ENCODE measurements at places on chromosomes 7 and 10.

DNA sequence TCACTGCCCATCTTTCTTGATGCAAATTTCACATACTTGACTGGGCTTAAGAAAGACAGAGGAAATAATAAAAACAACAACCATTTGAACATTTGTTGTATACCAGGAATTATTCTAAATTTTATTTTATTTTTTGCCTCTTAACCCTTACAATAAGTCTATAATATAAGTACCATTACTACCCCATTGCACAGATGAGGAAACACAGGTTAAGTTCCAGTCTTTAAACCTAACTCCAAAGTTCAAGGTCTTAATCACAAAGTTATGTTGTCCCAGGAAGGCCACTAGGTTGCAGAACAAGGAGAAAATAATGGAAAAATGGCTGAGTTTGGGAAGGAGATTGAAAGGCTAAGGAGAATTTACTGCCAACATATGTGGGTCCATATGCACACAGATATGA lies 3.5 kb downstream of the FKBP14 start:
- no peak for DNase-seq

DNA sequence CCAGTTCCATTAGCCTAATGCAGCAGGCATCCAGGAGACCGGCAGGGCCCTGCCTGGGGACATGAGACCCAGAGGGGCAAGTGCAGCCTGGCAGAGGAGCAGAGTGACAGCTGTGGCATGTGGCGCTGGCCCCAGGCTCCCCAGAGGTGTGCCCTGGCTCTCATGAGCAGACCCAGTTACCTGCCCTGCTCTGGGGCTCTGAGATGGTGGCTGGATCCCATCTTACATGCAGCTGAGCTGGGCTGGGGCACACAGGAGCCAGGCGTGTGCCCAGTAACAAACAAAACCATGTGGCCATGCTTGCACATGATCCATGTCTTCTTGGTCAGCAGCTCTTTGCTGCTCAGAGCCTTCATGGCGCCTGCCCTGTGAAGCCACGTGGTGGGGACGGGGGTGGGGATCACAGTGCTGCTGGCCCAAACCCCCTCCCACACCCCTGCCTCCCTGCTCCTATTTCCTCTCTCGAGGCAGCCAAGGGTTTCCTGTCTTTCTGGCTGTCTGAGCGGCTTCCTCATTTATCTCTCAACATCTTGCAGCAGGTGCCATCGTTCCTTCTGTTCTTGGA lies 40.3 kb upstream of the GTF2I start:
- DNase-seq, result peak; percentile 57

DNA sequence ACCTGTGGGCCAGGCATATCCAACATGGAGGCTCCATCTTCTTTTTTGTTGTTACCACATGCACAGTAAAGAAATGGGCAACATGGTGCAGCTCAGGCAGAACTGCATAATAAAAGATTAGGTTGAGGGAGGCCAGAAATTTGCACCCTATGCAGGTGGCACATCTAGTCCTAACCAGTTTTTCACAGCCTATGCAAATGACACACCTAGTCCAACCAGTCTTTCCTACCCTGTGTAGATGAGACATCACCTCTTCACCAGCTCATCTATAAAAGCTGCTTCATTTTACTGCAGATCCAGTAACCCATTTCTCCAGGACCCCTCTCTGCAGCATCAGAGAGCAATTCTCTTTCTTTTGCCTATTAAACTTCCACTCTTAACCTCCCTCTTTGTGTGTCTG lies 411.0 kb upstream of the PCDH15 start:
- no peak for DNase-seq

DNA sequence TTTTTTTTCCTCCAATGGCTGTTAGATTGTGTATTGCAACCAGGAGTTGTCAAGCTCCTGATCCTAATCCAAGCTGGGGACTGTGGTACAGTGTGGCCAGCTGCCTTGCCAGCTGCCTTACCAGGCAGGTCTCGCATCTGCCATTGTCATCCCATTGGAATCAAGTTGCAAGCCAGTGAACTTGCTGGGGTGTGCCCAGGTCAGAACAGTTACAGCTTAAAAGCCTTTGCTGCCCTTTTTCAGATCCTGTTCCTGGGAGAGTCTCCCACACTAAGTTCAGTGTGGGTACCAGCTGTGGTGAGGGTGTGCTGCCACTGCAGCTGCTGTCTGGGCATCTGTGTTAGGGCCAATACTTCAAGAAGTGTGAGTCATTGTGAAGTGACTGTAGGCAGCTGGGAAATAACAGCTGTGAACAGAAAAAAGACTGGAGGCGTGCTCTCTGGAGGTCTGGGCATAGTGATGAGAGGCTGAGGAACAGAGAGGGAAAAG lies 72.8 kb downstream of the CCNY start:
- DNase-seq, result peak; percentile 87

GRCh38 chr10:878895-879294 lies 52.6 kb downstream of the LARP4B start:
- no peak for DNase-seq

DNA sequence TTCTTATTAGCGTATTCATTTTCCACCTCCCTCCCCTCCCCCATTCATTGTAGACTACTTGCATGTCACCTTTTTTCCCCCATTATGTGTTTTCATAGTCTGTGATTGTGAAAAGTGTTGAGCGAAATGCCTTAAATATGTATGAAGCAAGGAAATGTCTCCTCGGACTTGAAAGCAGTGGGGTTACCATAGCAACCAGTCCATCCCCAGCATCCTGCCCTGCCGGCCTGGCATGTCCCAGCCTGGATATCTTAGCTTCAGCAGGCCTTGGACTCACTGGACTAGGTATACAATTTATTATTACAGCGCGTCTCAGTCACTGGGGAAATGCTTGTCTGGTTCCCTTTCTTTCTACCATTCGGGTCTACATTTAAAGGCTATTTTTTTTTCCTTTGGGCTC lies 283.6 kb downstream of the BICC1 start:
- no peak for DNase-seq

- DNase-seq, result no peak
Observed at GRCh38 chr7:75739796-75740672, 1.3 kb upstream of the HIP1 start.

DNA sequence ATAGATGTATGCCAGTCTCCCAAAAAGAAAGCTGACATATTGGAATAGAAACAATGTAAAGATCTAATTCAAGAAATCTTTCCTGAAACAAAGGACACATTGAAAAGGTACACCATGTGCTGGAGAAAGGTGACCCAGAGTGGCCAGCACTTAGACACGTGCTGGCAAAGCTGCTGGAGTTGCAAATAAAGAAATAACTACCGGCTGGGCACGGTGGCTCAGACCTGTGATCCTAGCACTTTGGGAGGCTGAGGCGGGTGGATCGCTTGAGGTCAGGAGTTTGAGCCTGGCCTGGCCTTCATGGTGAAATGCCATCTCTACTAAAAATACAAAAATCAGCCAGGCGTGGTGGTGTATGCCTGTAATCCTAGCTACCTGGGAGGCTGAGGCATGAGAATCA lies 35.9 kb downstream of the PKD1L1 start:
- DNase-seq, result no peak

DNA sequence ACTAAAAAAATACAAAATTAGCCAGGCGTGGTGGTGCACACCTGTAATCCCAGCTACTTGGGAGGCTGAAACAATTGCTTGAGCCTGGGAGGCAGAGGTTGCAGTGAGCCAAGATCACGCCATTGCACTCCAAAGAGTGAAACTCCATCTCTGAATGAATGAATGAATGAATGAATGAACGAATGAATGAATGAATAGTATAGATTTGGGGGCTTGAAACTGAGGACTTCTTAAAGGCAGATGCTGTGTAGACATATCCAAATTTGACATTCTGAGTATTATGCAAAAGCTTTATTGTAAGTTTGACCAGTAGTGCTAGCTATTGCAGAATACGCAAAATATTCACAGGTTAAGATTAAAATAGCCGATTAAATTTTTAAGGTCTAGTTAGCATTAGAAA lies 30.8 kb upstream of the ST7 start:
- DNase-seq, result no peak

DNA sequence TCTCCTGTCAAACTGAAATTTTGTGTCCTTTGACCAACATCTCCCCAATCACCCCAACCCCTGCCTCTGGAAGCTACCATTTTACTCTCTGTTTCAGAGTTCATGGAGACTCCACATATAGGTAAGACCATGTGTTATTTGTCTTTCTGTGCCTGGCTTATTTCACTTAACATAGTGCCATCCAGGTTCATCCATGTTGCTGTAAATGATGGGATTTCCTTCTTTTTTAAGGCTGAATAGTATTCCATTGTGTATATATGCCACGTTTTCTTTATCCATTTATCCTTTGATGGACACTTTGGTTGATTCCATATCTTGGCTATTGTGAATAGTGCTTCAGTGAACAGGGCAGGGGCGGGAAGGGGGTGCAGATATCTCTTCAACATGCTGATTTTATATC lies 18.0 kb upstream of the FBXW4 start:
- no peak for DNase-seq

DNA sequence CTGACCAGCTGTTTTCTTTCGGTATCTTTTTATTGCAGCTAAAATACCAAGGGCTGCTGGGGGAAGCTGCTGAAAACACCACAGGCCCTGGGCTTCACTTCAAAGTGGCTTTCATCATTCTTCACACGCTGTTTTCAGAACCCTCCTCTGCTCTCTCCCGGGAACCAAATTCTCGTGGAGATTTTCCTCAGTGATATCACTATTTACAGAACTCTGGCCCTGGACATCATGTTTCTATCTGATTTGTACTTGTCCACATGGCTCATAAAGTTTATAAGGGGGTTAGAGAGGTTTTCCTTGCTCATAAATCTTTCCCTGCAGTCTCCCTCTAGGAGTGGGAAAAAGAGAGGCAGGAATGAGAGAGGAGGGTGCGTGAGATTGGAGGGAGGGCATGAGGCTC lies 177.4 kb upstream of the NPVF start:
- no peak for DNase-seq

GRCh38 chr10:24518411-24518810 lies 205.3 kb downstream of the ARHGAP21 start:
- DNase-seq, result no peak

DNA sequence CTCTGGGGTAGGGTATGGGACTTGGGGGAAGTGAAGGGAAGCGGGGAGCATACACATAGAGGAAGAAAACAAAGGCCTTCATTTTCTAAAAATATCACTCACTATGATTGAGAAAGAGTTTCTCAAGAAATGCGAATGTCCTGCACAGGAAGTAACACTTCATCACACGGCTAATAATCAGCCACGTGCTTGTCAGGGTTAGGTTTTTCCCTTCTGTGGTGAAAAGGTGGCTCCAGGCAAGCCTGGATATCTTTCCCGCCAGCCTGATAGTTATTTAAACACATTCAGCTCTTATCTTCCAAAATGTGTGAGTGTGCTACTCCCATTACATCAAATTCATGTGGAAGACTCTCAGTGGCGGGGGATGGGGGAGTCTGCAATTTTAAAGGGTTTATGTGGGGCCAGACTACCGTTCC lies 166.4 kb upstream of the ADO start:
- no peak for DNase-seq

GRCh38 chr7:154776350-154776749 lies 226.6 kb downstream of the PAXIP1 start:
- no peak for DNase-seq

DNA sequence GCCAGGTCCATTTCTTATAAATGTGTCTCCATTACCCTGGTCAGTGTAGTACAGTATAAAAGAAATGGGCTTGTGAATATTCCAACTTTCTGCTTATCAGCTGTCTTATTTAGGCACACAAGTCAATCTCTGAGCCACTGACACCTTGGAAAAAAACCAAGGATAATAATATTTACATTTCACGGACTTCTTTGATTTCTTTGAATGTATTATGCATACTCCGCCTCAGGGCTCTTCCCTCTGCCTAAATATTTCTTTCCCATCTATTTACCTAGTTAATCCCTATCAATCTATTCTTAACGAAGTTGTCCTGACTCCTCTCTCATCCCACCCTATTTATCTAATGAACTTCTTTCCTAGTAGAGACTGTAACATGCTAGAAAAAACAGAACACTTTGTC lies 253.8 kb downstream of the CRPPA start:
- DNase-seq, result no peak

GRCh38 chr10:48227213-48227612 lies 47.3 kb downstream of the FRMPD2 start:
- DNase-seq, result no peak

GRCh38 chr7:30469303-30469702 lies 9.3 kb downstream of the NOD1 start:
- DNase-seq, result peak; percentile 91

DNA sequence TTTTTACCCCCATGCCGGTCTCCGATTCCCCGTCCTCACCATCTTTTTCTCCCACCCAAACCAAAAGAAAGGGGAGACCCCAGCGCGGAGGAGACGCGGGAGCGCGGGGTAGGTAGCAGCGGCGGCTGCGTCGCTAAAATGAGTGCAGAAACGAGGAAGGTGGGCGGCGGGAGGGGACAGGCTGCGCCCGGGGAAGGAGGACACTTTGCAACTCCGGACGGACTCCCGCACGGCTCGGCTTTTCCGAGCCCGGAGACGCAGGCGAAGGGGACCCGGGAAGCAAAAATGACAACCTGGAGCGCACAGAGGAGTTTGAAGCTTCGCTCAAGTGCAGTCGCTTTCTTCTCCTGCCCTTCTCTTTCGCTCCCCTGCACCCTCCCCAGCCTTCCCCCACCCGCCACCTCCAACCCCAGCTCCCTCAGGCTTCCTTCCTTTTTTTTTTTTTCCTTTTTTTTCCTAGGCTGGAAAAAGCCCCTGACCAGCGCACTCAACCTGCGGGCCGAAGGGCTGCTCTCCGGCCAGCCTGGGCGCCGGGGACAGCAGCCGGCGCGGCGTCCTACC lies 453 bp downstream of the SFMBT2 start:
- DNase-seq, result peak; percentile 39

GRCh38 chr7:40572810-40573465 lies 438.1 kb downstream of the SUGCT start:
- no peak for DNase-seq

- DNase-seq, result no peak
Observed at GRCh38 chr7:48087349-48087748, 1.7 kb upstream of the UPP1 start.

DNA sequence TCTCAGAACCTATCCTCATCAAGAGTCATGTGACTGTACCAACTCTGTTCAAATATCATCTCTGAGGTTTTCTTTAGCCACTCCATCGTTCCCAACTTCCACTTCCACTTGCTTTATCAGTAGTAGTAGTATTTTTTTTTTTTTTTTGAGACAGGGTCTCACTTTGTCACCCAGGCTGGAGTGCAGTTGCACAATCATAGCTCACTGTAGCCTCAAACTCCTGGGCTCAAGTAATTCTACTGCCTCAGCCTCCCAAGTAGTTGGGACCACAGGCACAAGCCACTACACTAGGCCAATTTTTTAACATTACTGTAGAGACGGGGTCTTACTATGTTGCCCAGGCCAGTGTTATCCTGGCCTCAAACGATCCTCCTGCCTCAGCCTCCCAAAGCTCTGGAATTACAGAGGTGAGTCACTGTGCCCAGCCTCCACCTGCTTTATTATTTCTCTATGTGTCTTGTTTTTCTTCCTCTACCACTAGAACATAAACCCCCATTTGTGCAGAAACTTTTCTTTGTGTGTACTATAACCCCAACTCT lies 5.9 kb downstream of the NCAPG2 start:
- DNase-seq, result no peak

GRCh38 chr7:111933609-111934008 lies 272.6 kb downstream of the DOCK4 start:
- no peak for DNase-seq

GRCh38 chr7:119684763-119685162 lies 588.2 kb upstream of the KCND2 start:
- DNase-seq, result no peak

- DNase-seq, result no peak
Observed at GRCh38 chr10:10020945-10021344, 996.7 kb upstream of the CELF2 start.

- no peak for DNase-seq
Observed at GRCh38 chr10:95451568-95452524, 109.3 kb downstream of the SORBS1 start.

- DNase-seq, result no peak
Observed at GRCh38 chr7:144941127-144941526, 105.3 kb upstream of the TPK1 start.

- DNase-seq, result no peak
Observed at GRCh38 chr7:1954366-1955004, 278.3 kb downstream of the MAD1L1 start.

All from right hindlimb (tissue), 1 donor.